ENCODE measurements at places on chromosomes 7 and 10.

- no peak for DNase-seq
These were observed 232.5 kb downstream of the SKIDA1 start for GRCh38 chr10:21292763-21293517.

DNA sequence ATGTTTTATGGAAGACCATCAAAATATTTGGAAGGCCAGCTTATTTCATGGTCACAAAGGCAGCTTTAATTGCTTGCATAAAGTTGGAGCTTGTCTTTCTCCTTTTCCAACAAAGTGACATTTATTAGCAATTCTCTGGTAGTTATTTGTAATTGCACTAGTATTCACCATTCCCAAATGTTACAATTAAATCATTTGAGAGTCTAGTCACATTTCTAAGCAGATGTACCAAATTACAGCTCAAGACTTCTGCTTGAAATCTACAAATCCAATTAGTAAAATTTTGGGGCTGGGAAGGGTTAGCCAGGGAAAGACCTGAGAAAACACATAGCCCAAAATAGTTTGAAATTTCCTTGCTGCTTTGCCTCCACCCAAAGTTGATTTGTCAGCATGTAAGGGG, 376.1 kb upstream of the LRGUK start:
- no peak for DNase-seq

DNA sequence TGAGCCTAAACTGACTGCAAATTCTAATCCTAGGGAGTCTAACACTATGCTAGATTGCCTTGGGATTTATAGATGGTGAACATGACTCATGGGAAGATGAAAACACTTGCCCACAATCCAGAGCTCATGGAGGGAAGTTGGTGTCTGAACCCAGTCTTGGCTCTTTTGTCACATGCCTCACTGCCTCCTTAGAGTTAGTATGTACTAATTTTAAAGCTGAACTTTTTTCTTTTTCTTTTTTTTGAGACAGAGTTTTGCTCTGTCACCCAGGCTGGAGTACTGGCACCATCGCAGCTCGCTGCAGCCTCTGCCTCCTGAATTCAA, 14.4 kb downstream of the MRPL32 start:
- DNase-seq, result no peak

DNA sequence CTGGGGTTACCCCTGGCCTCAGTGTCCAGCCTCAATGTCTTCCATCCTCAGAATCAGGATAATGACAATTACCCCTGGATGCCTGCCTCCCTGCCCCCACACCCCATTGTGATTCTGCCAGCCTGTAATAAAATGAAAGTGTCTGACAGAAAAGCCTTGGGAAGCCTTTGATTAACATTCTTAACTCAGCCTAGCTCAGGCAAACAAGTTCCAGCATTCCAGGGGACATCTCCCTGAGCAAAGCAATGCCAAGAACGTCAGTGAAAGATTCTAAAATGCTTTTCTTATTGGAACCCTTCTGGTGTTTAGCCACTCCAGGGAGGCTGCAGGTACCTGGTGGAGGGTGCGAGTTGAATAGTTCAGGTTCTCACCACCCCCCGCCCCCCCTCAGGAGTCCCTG, 18.7 kb downstream of the AFAP1L2 start:
- no peak for DNase-seq

DNA sequence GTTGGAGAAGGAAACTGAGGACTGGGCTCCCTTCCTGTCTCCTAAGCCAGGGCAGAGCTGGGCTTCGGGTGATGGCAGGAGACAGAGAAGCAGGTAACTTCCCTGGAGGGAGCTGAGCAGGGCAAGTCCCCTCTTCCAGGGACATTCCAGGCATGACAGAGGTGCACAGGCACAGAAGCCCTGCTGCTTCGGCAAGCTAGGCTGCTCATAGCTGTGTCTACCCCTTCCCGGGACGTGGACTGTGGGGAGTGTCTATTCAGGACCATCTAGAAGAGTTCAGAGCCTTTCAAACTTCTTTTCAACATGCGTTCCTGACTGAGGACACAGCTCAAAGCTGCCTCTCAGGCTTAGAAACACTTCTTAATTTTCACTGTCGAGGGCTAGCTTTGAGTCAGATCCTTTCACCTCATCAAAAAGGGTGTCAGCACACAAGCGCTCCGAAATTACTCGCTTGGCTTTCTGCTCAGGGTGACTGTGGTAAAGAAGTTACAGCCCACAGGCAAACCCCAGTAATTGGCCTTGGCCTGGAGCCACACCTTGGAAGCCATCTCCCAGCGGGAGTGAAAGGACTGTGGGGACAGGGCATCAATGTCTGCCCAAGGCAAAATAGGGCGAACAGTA, 63.7 kb upstream of the STEAP1B start:
- no peak for DNase-seq

DNA sequence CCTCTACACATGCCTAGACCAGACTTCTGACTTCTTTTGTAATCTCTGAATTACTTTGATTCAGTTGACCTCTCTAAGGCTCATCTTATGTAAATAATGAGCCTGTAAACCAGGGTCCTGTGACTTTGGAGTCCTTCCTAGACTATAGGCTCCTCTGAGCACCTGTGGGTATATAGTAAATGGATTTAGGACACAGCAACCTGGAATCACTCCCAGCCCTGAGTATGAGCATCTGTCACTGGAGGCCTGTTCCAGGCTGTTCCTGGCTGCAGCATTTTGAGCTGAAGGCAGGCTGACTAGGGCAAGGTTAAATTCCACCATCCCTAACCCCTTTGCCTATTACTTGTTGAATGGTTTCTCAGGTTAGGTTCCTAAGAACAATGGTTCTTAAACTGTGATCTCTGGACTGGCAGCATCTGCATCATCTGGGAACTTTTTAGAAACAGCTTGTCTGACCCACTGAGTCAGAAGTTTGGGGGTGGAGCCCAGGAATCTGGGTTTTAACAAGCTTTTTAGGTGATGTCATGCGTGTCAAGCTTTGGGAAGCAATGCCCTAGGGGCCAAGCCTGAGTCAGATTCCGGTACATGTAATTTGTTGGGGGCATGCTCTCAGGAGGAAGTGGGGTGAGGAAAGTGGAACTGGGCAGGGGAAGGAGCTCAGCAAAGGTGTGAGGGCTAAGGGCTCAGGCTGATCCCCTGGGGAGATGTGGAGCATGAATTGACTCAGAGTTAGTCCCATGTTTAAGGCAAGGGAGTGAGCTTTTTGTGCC, 28.2 kb downstream of the MINDY4 start:
- DNase-seq, result no peak

- no peak for DNase-seq
These were observed 180.5 kb upstream of the PRSS58 start for GRCh38 chr7:142438235-142438922.

GRCh38 chr10:58982470-58983239, 193.8 kb upstream of the PHYHIPL start:
- DNase-seq, result no peak

DNA sequence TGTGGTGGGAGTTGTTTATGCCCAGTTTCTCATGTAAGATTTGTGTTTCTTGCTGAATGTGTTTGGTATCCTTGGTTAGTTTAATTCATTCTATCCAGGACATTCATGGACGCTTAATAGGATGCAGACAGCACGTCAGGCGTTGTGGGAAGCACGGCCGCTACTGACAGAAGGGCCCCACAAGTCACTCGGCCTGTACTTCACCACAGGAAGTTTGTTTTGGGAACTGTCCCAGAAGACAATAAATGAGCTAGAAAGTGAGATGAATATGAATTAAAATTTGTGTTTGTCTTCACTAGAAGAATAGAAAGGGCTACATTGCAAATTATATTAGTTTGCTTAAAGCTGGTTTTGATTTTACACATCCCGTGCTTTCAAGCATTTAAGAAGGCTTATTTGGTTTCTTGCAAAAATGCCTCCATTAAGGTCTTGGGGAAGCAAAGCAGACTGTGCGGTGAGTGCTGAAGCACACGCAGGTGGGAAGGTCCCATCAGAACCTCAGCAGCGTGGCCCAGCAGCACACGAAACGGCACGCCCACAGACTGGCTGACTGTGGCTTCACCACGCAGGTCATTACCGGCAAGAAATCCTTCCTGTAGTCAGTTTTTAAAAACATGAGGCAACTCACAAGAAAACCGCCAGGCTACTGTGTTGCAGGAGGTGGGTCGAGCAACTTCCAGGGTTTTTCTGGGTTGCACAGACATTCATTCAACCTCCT, 74.1 kb downstream of the VIPR2 start:
- DNase-seq, result no peak

DNA sequence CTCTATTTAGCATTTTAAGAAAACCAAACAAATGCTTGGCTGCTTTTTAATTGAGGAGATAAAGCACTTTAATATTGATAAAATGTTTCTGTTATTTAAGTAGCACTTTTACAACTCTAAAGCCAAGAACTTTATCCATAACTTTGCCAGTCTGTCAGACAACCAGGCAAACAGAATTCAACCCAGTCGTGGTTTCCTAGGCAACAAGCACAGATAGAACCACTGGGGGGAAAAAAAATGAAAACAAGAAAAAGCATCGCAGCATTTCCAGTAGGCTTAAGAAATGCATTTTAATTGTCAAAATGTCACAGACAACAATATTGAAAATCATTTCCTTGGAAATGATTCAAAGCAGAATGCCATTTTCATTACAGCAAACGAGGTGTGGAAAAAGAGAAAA, 323.4 kb downstream of the PARD3 start:
- no peak for DNase-seq

DNA sequence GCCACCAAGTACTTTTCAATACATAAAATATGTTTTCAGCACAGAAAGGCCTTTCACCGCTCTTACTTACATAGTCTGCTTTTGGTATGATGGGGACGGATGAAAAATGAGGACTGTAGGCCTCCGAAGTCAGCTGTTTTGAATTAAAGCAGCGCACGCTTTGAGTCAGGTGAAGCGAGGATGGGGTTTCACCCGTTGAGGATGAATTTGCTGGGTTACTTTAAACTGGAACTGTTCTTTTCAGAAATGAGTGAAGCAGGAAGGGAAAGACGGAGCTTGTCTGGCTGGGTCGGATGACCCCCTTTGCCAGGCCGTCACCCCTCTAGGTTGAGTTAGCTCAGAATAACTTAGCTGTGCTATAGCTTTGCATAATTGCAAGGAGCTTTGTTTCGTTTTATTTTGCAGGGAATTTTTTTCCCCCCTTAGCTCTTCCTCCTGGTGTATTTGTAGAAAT, 40.0 kb downstream of the CUX1 start:
- no peak for DNase-seq

DNA sequence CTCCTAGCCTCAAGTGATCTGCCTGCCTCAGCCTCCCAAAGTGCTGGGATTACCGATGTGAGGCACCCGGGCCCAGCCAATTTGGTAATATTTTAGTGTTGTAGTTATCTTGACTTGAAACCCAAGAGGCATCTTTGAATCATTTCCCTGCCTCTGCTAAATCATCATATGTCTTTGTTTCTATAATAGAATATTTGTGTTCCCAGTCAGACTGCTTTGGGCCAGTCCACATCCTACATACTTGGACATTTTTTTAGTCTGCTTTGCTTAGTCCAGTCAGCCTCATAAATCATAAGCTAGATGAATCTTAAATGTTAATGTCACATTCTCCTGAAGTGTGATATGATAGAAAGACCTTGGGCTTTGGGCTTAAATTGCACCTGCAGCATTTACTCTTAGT, 5.9 kb downstream of the STAM start:
- no peak for DNase-seq

- no peak for DNase-seq
These were observed 100.6 kb upstream of the DIP2C start for GRCh38 chr10:789831-790701.

DNA sequence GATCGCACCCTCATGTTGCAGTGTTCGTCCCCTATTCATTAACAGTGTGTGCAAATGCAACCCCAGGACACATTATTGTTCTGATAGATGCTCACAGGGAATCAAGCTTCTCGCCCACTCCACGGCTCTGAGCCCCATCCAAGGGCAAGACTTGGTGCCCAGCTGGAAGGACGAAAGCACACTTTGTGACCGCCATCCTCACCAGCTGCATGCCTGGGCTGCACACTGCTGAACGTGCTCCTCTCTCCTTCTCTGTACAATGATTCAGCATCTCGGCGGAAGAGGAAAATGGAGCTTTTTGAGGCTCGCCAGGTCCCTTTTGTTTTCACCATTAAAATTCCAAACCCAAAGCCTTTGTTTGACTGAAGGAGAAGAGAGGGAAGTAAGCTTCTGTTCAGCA, 41.9 kb downstream of the MKI67 start:
- no peak for DNase-seq

- no peak for DNase-seq
These were observed 28.3 kb upstream of the SDK1 start for GRCh38 chr7:3272691-3273141.

GRCh38 chr7:29386196-29386765, 177.4 kb upstream of the PRR15 start:
- DNase-seq, result no peak

DNA sequence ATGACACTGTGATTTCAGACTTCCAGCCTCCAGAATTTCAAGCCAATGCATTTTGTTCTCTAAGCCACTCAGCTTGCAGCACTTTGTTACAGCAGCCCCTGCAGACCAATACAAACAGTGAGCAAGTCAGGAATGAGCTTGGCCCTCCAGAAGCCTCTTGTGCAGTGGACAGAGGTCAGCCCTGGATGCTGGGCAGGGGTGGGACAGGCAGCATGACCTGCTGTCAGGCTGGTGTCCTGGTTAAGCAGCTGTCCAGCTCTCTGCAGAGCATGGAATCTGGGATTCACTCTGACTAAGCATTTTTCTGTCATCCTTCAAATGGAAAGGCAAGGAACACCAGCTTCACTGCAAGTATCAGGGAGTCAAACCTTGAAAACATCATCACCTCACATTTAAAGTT, 85.5 kb upstream of the GDF10 start:
- DNase-seq, result no peak

DNA sequence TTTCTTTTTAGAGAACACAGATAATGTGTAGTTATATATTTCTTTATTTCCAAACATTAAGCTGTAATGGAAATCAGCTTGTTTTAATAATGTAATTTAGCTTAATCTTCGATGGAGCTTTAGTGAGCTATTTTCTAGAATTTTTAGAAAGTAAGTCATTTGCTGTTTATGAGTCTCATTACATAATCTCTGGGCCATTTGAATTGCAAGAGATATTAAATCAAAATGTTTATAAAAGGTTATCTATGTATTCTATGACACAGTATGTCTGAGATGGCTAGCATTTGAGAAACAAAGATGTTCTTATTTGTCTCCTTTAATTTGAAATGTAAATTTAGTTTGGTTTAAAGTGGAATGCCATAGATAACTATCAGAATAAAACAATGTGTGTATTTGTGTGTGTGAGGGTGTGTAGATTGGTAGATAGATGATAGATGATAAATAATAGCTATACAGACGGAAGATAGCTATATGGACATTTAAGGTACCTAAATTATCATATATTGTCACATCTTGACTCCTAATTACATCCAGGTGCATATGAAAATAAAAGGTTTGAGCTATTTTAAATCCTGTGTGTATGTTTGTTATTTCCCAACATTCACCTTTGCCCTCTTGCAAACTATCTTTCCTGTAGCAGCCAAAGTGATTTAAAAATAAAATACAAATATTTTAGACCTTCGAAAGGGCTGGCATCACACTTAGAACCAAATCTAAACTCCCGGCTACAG, 478.0 kb upstream of the KLF6 start:
- no peak for DNase-seq

Measured in CD8-positive, alpha-beta T cell (primary cell).